Mammary epithelial cell (primary cell): ENCODE measurements at places on chromosomes 7 and 10.

- no peak for DNase-seq
Measured at GRCh38 chr10:13827076-13827797, 240.5 kb downstream of the PRPF18 start.

DNA sequence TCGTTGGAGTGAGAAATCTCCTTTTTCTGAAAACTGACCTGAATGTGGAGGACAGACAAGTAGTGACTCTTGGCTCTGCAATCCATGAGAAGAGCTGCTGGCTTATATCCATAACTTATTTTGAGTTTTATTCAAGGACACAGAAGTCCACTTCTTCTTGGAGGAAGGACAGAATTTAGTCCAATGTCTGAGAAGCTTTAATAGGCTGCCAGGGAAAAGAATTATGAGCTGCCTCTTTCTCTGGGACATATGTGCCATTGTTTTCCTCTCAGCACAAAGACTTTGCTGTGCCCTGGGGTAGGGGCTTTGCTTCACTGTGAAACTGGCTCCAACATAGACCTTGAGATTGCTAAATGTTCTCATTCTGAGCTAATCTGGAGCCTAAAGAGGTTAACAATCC, 20.5 kb upstream of the AOC1 start:
- DNase-seq, result no peak

DNA sequence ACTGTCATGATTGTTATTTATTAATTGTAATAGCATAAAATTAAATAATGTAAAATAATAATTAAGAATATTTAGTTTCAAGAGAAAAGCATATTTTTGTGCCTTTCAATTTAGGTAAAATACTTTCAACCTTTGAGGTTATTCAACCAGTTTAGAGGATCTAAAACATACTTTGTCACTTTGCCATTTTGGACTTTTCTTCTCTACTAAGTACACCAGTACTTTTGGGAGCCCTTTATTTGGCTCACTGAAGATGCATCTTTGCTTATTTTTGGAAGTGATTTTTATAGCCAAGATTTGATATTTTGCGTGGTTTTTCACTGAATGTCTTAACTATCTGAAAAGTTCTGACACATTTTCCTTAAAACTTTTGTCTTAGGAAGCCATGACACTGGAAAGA, 860.5 kb downstream of the SORCS1 start:
- DNase-seq, result no peak

DNA sequence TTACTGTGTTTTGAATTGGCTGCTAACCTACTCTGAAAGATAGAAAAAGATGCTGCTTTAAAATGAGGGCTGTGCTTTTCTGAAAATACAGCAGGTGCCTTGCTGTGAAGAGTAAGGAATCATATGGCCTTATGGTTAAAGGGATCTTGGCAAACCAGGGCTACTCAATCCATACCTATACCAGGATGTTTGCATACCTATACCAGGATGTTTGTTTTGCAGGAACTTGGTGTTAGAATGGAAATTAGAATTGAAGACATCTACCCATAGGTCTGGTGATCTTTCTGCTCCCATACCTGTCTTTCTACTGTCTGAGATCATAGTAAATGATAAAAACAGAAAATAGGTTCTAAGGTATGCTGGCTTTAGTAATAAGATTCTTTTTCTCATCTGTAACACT, 200.2 kb upstream of the C7orf33 start:
- no peak for DNase-seq

DNA sequence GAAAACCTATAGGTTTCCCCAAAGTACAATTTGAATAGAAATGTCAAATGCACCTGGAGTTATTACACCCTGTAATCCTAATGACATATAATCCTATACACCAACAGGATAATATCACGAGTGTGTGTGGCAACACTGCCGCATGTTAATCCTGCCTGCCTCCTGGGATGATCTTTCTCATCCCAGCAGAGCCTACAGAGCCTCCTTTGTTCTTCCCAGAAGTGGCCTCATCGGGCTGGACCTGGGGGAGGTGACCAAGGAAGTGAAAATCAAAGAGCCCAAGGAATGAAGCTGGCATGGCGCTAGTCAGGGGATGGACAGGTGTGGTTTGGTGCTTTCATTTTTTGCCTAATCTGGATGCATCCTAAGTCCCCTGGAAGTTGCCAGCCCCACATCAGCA, 29.5 kb upstream of the LEP start:
- peak; percentile 37 for DNase-seq

DNA sequence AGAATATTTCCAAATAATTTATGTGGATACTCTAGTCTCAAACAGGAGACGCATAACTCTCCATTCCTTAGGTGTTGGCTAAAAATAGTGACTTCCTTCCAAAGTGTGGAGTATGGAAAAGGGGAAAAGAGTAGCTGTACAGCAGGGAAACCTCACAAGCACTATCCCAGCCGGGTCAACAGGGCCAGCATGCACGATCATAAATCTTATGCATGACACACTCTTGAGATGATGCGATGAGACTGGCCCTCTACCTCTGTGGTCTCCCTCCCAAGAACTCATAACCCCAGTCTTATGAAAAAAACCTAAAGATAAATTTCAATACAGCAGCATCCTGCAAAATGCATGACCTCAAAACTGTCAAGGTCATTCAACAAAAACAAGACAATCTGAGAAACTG, 197.3 kb downstream of the TEX36 start:
- DNase-seq, result no peak
